ENCODE measurements at places on chromosomes 2 and 18.

- no peak for DNase-seq
Measured at GRCh38 chr18:9362869-9363268, 28.3 kb downstream of the TWSG1 start.

- DNase-seq, result no peak
Measured at GRCh38 chr18:67771271-67771670, 254.8 kb upstream of the DSEL start.

DNA sequence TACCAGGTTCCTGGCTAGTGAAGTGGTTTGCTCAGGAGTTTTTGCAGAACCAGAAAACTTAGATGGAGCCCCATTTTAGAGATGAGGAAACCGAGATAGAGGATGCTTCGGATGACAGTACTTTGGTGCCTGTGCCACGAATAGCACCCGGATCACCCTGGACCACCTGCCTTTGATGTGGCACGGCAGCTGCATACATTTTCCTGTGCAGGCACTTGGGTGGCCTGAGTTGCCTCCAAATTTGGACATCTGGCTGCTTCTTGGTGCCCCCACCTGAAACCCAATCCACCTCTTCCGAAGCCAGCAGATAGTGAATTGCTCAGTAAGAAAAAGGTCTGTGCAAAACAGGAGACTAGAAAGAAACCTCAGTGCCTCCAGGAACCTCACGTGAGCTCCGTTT is 140.6 kb upstream of the ID2 start:
- no peak for DNase-seq

DNA sequence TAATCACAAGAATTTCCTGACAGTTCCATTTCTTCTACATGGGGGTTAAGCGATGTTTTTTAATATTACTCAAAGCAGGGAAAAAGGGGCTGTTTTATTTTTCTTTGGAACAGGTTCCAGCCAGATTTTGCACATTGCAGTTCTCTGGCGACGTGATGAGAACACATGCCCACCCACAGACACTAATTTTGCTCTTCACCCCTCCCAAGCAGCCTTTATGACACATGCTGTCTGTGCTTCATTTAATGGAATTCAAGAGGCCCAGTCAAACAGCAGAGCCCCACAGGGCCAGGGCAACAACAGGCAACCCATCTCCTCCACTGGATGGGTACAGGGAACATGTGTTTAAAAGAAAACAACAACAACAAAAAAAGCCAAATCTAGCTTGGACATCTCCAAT is 70.8 kb downstream of the SPRED2 start:
- no peak for DNase-seq

DNA sequence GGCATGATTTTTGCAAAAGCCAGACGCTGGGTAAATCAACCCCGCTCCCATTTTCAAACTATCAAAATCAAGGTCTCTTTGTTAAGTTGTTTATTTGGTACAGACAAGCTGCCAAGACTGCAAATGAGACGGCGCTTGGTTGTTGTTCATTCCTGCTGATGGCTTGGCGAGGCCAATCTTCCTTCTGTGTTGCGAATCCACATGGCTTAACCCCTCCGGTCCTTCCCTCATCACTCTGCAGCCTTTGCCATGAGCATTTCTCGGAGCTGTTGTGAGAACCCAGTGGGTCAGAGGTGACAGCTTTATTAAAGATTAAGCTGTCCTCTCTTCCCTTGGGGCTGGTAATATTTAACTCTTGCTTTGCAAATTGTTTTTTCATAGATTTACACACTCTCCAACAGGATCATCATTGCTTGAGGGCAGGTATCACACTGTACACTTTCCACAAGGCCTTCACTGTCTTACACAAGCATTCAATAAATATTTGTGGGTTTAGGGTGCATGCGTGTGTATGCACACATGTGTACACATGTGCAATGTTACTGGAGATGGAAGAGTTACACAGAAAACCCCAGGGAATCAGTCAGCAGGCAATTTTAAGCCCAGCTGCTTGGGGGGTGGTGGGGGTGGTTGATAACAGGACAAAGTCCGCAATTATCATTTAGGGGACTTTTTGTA is 27.8 kb upstream of the KCNF1 start:
- no peak for DNase-seq

GRCh38 chr18:77099485-77100370 is 32.9 kb downstream of the MBP start:
- no peak for DNase-seq

- no peak for DNase-seq
Measured at GRCh38 chr18:11176481-11176881, 27.1 kb upstream of the PIEZO2 start.

DNA sequence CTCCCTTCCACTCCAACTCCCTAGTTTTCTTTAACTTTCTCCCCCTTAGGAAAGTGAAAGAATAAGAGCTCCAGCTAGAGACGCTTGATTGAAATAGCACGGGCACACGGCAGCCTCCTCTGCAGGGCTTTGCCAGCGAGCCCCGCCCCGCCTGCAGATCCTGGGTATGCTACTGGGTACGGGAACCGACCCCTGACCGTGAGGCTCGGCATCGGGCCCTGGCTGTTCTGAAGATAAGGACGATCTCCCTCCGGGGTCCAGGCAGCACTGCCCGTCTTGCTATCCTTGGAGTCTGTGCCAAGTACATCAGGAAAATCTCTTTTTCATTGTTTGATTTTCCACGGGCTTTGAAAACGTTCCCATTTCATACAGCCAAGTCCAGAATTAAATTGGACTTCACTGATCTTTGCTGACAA is 284.5 kb downstream of the MTX2 start:
- peak; percentile 62 for DNase-seq

DNA sequence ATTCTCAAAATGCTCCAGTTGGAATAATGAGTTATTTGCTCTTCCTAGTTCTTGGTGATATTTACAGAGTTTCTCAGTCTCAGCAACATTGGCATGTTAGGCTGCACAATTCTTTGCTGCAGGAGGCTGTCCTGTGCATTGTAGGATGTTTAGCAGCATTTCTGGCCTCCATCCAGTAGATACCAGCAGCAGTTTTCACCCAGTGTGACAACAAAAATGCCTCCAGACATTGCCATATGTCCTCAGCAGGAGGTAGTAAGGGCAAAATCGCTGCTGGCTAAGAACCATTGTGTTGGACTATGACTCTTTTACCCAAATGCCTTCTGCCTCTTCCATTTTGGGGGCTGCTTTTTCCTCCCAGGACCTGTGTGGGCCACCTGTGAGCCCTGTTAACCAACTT is 50.4 kb downstream of the PAX8 start:
- no peak for DNase-seq

- DNase-seq, result no peak
Measured at GRCh38 chr2:25445464-25445863, 103.7 kb upstream of the DNMT3A start.

DNA sequence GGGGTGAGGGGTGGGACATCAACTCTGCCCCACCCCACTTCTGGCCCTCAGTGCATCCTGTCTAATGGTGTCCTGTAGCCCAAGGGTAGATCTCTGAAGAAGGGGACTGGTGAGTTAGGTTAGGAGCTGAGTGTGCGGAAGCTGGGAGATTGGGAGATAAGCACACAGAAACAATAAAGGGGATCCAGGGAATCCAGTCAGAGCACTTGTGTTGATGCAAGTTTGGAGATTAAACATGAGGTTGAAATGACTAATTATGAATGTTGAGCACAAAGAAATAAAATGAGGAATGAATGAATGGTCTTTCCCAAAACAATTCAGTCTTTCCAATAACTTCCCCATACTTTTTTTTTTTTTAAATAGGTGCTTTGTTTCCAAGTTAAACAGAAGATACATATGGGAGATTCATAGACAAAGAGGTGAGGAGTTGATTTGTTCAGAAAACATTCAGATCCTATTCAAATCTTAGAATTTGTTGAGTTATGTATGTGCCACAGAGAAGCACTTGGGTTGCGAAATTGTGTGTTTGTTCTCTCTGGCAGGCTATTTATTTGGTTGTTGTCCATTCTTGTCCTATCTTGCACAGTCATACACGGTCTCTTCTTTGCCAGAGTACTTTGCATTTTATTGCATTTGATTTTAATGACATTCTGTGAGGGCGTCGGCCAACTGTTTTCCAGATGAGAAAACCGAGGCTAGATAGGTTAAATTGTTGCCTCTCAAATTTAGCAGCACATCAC is 31.6 kb upstream of the NABP1 start:
- no peak for DNase-seq

GRCh38 chr2:237035781-237036475 is 49.8 kb upstream of the COPS8 start:
- DNase-seq, result no peak

GRCh38 chr2:38092196-38092902 is 16.4 kb upstream of the CYP1B1 start:
- no peak for DNase-seq

All from lung microvascular endothelial cell (primary cell).